ENCODE measurements at places on chromosomes 7 and 10. TPM values are rescaled to one million over a fixed set of nuclear protein-coding genes. Genes with fewer than 3 reads are reported as not detected.

The CYP2W1 gene
- total RNA-seq: not detected

The HMX3 gene
- not detected for total RNA-seq

GRCh38 chr10:86815035-86815617, 58.7 kb downstream of the BMPR1A start:
- no peak for DNase-seq

GRCh38 chr7:22677680-22678079, 49.3 kb upstream of the IL6 start:
- DNase-seq: no peak

- DNase-seq: no peak
These were observed 161.5 kb downstream of the DNAH11 start for GRCh38 chr7:21704359-21704758.

The ATG9B gene
- total RNA-seq: 2.7 TPM

GRCh38 chr10:89490596-89491335, 44.6 kb downstream of the SLC16A12 start:
- no peak for DNase-seq

DNA sequence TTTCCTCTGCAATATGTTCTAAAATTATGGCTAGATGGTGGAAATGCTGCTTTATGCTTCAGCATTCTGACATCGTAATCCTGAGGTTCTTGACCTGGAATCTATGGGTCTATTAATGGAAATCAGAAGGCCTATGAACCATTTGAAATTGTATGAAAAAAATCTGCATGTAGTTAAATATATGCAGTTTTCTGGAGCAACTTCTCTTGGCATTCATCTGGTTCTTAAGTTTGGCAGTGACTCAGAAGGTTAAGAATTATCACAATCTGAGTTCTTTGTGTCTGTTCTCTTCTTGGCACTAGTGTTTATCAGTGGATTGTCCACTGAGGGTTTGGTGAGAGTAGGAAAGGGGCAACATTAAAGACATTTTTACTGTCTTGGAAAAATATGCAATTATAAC, 71.1 kb upstream of the FZD1 start:
- no peak for DNase-seq
